ENCODE measurements at places on chromosomes 7 and 10.

GRCh38 chr10:77005871-77006270 is 631.7 kb downstream of the KCNMA1 start:
- no peak for DNase-seq
- no peaks in the 10 kb centered on the region for H3K36me3 ChIP-seq

GRCh38 chr10:132390921-132391675 is 5.9 kb upstream of the PWWP2B start:
- no peak for DNase-seq
- no peaks in the 10 kb centered on the region for H3K27me3 ChIP-seq
- peaks cover 6% of the 10 kb centered on the region for H3K4me1 ChIP-seq
- H3K4me3 ChIP-seq, result no peak overlapping the region

DNA sequence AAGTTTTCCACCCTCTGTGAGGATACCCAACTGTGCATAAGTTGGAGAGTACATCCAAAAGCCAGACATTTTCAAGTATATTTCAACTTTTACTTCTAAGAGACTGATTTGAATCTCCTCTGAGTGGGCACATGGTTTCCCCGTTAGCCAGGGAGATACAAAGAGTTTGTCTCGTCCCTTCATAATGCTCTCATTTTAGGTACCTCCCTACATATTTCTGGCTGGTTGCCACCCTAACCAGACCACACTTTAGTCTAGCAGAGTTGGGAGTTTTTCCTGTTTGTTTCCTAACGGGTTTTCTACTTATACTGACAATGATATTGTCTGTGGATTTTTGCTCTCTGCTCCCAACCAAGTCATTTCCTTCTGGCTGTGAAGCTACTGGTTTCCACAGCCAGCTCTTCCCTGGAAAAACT is 180.3 kb downstream of the CCDC71L start:
- DNase-seq, result no peak
- no peak overlapping the region for H3K27ac ChIP-seq
- no peaks in the 10 kb centered on the region for H3K4me1 ChIP-seq
- no peaks in the 10 kb centered on the region for H3K36me3 ChIP-seq
- H3K27me3 ChIP-seq, result peaks cover 28% of the 10 kb centered on the region
- no peak overlapping the region for H3K4me3 ChIP-seq

DNA sequence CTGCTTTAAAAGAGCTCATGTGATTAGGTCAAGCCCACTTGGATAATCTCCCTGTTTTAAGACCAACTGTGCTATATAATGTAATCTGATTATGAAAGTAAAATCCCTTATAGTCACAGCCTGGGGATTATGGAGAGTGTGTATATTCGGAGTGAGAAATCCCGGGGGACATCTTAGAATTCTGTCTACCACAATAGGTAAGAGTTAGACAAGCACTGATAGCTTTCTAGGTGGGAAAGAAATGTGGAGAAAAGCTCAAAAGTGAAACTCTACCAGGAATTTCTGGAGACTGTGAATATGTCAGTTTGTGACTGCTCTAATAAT is 2.9 kb upstream of the VCL start:
- H3K36me3 ChIP-seq, result peaks cover 9% of the 10 kb centered on the region
- H3K27ac ChIP-seq, result peak overlapping the region; percentile 78
- no peak for DNase-seq
- peak overlapping the region; percentile 37 for H3K4me3 ChIP-seq
- peaks cover 42% of the 10 kb centered on the region for H3K4me1 ChIP-seq

- H3K36me3 ChIP-seq, result no peaks in the 10 kb centered on the region
- no peaks in the 10 kb centered on the region for H3K27me3 ChIP-seq
- no peak overlapping the region for H3K27ac ChIP-seq
These were observed 822 bp downstream of the ZC3HAV1L start for GRCh38 chr7:139034855-139035585.

DNA sequence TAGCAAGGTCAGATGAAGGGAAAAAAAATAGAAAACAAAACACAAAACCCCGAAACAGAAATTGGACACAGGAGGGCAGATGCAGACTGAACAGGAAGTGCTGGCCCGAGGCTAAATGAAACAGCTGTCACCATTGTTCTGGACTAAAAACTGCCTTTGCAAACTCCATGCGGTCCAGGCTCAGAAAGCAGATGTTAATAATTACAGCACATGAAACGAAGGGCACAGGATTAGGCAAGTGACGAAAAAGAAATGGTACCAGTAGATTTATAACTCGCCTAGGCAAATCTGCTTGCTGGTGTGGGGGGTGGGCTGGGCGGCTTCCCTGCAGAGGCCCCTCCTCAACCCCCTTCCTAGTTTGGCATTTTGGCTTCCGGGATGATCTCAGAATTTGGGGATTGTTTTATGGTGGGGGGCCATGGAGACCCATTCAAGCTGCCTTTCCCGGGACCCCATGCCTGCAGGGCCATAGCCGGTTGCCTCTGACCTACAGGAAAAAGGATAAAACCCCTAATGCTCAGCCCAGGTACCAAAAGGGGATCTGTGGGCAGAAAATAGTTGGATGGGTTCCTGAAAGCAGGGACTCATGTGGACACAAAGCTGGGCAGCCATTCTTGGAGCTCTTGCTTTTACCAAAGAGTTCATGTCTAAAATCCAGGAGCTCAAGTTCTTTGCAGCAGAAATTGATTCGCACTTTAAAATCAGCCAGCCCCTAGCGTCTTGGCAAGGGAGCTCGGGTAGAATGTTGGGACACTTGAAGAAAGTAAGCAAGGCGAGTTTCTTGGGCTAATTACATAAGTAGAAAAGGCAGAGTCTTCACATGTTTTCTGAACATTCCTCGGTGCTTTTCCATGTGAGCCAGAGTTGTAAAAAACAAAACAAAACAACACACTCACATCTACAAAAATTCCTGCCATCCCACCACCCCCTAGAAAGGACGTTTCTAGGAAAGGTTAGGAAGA is 39.0 kb upstream of the EMX2 start:
- peaks cover 3% of the 10 kb centered on the region for H3K36me3 ChIP-seq
- H3K27me3 ChIP-seq, result peaks cover 62% of the 10 kb centered on the region
- no peak overlapping the region for H3K27ac ChIP-seq
- peaks cover 4% of the 10 kb centered on the region for H3K4me1 ChIP-seq
- H3K4me3 ChIP-seq, result no peak overlapping the region
- no peak for DNase-seq

- H3K4me1 ChIP-seq, result no peaks in the 10 kb centered on the region
- no peaks in the 10 kb centered on the region for H3K27me3 ChIP-seq
- H3K4me3 ChIP-seq, result no peak overlapping the region
- DNase-seq, result no peak
These were observed 88.2 kb downstream of the RGS10 start for GRCh38 chr10:119454316-119454715.

GRCh38 chr10:33419311-33419710 is 84.8 kb upstream of the NRP1 start:
- peaks cover 82% of the 10 kb centered on the region for H3K27me3 ChIP-seq
- no peak for DNase-seq
- H3K4me3 ChIP-seq, result no peak overlapping the region

GRCh38 chr7:80722616-80723195 is 84.3 kb downstream of the CD36 start:
- no peak for DNase-seq
- no peak overlapping the region for H3K4me3 ChIP-seq
- H3K27me3 ChIP-seq, result no peaks in the 10 kb centered on the region
- H3K36me3 ChIP-seq, result no peaks in the 10 kb centered on the region
- no peak overlapping the region for H3K27ac ChIP-seq

- H3K4me1 ChIP-seq, result no peaks in the 10 kb centered on the region
- H3K4me3 ChIP-seq, result no peak overlapping the region
- peaks cover 11% of the 10 kb centered on the region for H3K27me3 ChIP-seq
- DNase-seq, result no peak
- no peak overlapping the region for H3K27ac ChIP-seq
These were observed 66.2 kb downstream of the RHOBTB1 start for GRCh38 chr10:60877777-60878120.
